ENCODE measurements at places on chromosomes 11 and 22. TPM values are rescaled to one million over a fixed set of nuclear protein-coding genes. Genes with fewer than 3 reads are reported as not detected.

GRCh38 chr11:46285173-46285572 is 7.7 kb downstream of the CREB3L1 start:
- no peak for DNase-seq

DNA sequence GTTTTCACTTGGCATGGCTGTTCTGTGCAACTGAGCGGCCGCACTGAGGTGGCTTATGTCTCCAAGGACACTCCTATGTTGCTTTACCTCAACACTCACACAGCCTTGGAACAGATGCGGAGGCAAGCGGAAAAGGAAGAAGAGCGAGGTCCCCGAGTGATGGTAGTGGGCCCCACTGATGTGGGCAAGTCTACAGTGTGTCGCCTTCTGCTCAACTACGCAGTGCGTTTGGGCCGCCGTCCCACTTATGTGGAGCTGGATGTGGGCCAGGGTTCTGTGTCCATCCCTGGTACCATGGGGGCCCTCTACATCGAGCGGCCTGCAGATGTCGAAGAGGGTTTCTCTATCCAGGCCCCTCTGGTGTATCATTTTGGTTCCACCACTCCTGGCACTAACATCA is 2.1 kb downstream of the CLP1 start:
- no peak for DNase-seq

GRCh38 chr11:128201801-128202200 is 385.6 kb downstream of the ETS1 start:
- DNase-seq: no peak

Gene RRP8
- 32.7 TPM for polyA plus RNA-seq

Gene BIRC3
- polyA plus RNA-seq: 1.9 TPM

All from ovary (tissue), 10 donors.